ENCODE measurements at places on chromosomes 3 and 15.

GRCh38 chr15:57747206-57747896 is 40.8 kb downstream of the POLR2M start:
- DNase-seq: no peak

DNA sequence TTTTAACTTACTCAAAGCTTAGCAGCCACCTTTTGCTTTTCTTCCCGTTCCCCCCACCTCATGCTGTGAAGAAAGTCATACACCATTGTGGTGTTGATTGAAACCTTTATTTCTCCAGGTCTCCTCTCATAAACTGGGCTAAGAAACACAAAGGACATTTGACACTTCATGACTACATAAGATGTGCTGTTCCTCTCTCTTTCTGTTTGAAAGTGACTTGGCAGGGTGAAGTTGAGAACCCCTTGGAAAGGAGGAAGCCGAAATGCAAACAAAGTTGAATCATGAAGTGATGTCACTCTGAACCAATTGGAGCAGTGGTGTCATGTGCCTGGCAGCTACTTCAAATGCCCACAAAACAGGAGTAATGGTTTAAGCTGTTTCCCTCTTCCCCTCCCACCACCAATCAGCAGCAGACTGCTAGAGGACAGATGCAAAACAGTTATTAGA is 174.7 kb downstream of the IGF1R start:
- no peak for DNase-seq

GRCh38 chr3:180036671-180037455 is at the start of gene PEX5L:
Gene PEX5L (minus strand): TSS chr3:180036937. CDS start chr3:180036599, 338 bp downstream.
- peak; percentile 72 for DNase-seq

DNA sequence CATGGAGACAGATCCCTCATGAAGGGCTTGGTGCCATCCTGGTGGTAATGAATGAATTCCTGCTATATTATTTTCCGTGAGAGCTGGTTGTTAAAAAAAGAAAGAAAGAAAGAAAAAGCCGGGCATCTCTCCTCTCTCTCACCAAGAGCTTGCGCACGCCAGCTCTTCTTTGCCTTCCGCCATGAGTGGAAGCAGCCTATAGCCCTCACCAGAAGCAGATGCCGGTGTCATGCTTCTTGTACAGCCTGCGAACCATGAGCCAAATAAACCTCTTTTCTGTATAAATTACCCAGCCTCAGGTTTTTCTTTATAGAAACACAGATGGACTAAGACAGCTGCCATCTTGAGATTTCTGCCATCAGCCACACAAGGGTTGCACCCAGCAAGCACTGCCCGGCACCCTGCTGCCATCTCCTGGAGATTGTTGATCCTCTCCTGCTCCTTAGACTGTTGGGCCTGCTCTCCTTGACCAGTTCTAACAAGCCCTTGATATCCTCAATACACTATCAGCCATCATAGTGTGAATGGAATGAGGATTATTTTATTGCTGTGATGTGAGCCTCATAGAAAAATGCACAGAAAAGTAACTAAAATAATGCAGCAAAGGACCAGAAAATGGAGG is 3.5 kb upstream of the AHSG start:
- no peak for DNase-seq

DNA sequence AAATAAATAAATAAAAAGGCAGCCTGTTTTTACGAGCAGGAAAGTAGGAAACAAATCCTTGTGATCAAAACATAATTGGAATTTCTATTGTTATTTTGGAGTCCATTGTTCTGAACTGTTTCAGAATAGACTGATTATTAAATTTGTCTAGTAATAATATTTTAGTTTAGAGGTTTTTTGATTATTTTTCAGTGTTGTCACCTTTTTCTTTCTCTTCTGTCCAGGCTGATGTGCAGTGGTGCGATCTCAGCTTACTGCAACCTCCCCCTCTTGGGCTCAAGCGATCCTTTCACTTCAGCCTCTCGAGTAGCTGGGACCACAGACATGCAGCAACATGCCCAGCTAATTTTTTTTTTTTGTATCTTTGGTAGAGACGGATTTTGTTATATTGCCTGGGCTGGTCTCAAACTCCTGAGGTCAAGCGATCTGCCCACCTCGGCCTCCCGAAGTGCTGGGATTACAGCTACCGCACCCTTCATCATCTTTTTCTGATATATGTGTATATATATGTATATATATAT is 38.0 kb downstream of the KAT2B start:
- no peak for DNase-seq
